ENCODE measurements at places on chromosomes 6 and 20. TPM values are rescaled to one million over a fixed set of nuclear protein-coding genes. Genes with fewer than 3 reads are reported as not detected.

HLA-C gene
- 22.0 TPM for total RNA-seq

DYNLRB1 gene
- total RNA-seq, result 50.1 TPM

PTCRA gene
- total RNA-seq, result not detected

TBC1D22B gene
- total RNA-seq, result 8.2 TPM

OR2J3 gene
- not detected for total RNA-seq

EXOC2 gene
- total RNA-seq, result 61.6 TPM

LY6G6C gene
- not detected for total RNA-seq
